Stimulated activated CD8-positive, alpha-beta memory T cell treated with anti-CD3 and anti-CD28 coated beads, Interleukin-4, amount 100 ng/mL, for 4 hours (primary cell): ENCODE measurements at places on chromosomes 11 and 22.

GRCh38 chr11:86365546-86365945 is 9.1 kb upstream of the CCDC81 start:
- DNase-seq: no peak

- no peak for DNase-seq
Measured at GRCh38 chr11:23453522-23453921, 593.2 kb upstream of the CCDC179 start.

- no peak for DNase-seq
Measured at GRCh38 chr11:70317581-70318305, 47.3 kb downstream of the PPFIA1 start.

DNA sequence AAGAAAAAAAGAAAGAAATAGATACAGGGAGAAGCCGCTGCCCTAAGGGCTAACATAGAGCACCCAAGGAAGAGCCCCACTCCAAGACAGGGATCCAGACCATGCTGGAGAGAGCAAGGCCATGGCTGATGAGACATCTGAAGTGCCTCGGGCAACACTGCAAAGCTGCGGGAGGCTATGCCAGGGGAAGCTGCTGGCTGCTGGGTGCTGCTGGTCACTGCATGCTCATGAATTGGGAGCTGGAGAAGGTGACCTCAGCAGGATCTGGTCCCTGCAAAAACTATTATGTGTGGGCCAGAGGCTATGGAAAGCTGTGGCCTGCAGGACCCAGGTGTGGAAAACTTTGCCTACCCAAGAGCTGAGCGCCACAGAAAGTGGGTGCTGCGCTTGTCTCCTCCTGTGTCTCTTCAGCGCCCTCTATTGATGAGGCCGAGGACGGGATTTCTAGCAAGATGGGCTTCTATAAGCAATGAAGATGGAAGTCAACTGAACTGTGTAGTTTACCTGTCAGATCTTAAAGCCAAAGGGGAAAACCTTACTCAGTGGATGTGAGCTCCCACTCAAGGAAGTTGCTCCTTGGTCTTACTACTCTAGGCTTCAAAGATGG is 17.3 kb upstream of the SLC29A2 start:
- peak; percentile 33 for DNase-seq

GRCh38 chr11:17985517-17985916 is 27.3 kb downstream of the SERGEF start:
- DNase-seq: no peak
